ENCODE measurements at places on chromosomes 2 and 18.
A peak's percentile ranks its signal among the peaks of the same experiment; 100 is the strongest.

DNA sequence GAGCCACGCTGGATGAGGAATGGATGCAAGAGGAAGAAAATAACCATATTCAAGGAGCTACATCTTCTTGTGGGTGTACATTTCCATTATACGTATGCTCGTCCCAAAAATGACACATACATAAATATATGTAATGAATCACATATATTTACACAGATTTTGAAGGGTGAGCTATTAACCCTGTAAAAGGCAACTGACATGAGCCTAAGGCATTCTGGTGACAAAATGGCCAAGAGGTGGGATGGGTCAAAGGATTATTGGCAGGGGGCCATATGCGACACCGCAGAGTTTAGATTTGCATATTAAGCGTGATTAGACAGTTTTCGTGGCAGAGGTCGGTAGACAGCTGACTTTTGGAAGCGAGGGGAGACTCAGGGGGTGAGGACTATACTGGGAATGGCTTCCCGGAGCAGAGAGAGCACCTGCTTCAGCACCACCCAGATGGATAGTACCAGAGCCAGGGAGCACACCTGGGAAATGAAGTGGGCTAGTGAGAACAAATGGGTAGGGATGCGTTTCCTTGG is 431 bp upstream of the CNRIP1 start:
- no peak for DNase-seq

- DNase-seq, result no peak
Observed at GRCh38 chr2:101987832-101988231, 3.9 kb upstream of the IL1R2 start.

- DNase-seq, result no peak
Observed at GRCh38 chr2:15074751-15075700, 442.5 kb downstream of the LRATD1 start.

- peak; percentile 42 for DNase-seq
Observed at GRCh38 chr2:620471-621302, 56.5 kb downstream of the TMEM18 start.
